Hair follicle dermal papilla cell (primary cell): ENCODE measurements at places on chromosomes 3 and 15. TPM values are rescaled to one million over a fixed set of nuclear protein-coding genes. Genes with fewer than 3 reads are reported as not detected.

Gene ZWILCH
- total RNA-seq = 8.4 and 10.5 TPM in 2 replicates

Gene COPB2
- total RNA-seq = 214 and 222 TPM in 2 replicates

Gene FGD5
- 0.12 and 0.16 TPM in 2 replicates for total RNA-seq

Gene SNRPA1
- total RNA-seq = 9.5 and 12.0 TPM in 2 replicates

Gene LSAMP
- 0.12 and 0.49 TPM in 2 replicates for total RNA-seq

Gene ALPK3
- 0.12 and 0.32 TPM in 2 replicates for total RNA-seq

Gene DYNLT2B
- total RNA-seq = 3.9 and 5.6 TPM in 2 replicates

Gene TRPM1
- total RNA-seq = not detected in 2 replicates

Gene GAP43
- total RNA-seq = 0.12 and 0.16 TPM in 2 replicates

Gene BSN
- total RNA-seq = under 0.01 and 0.16 TPM in 2 replicates

Gene FETUB
- not detected in 2 replicates for total RNA-seq

Gene ILDR1
- total RNA-seq = not detected in 2 replicates

Gene RNU6-1
- total RNA-seq = not detected in 2 replicates

Gene ATP8B4
- total RNA-seq = 16.6 and 25.0 TPM in 2 replicates

Gene XRN1
- total RNA-seq = 41.7 and 50.5 TPM in 2 replicates

Gene LINGO1
- not detected in 2 replicates for total RNA-seq

Gene PLOD2
- total RNA-seq = 169 and 180 TPM in 2 replicates

Gene CPNE9
- total RNA-seq = not detected in 2 replicates

Gene INSYN1
- 3.6 and 6.1 TPM in 2 replicates for total RNA-seq

Gene RBP2
- not detected in 2 replicates for total RNA-seq

Gene BTLA
- under 0.01 TPM in 1 of 2 replicates, not detected in the other for total RNA-seq

Gene EFHB
- total RNA-seq = under 0.01 and 0.97 TPM in 2 replicates

Gene PAQR9
- total RNA-seq = not detected in 2 replicates

Gene FAIM
- 8.0 and 10.1 TPM in 2 replicates for total RNA-seq

Gene DUOXA1
- total RNA-seq = 0.49 and 0.97 TPM in 2 replicates

Gene GNAT1
- total RNA-seq = not detected in 2 replicates

Gene SLC35G2
- total RNA-seq = 9.8 and 14.4 TPM in 2 replicates

Gene IL12A
- 2.4 and 2.8 TPM in 2 replicates for total RNA-seq

Gene CGNL1
- total RNA-seq = 0.49 and 0.65 TPM in 2 replicates

Gene FEZF2
- not detected in 2 replicates for total RNA-seq

Gene FAH
- 19.8 and 27.1 TPM in 2 replicates for total RNA-seq

Gene ZNF662
- 4.3 and 6.7 TPM in 2 replicates for total RNA-seq

Gene EXD1
- total RNA-seq = not detected in 2 replicates

Gene SLC6A20
- not detected in 2 replicates for total RNA-seq

Gene GABRR3
- total RNA-seq = not detected in 2 replicates

Gene FBXO40
- total RNA-seq = not detected in 2 replicates

Gene CRTAP
- 291 and 293 TPM in 2 replicates for total RNA-seq

Gene TTLL13
- 0.16 TPM in 1 of 2 replicates, not detected in the other for total RNA-seq

Gene MYZAP
- total RNA-seq = not detected in 2 replicates

Gene ABHD17C
- total RNA-seq = 8.9 and 14.5 TPM in 2 replicates

Gene OSTN
- total RNA-seq = not detected in 2 replicates

Gene FOXB1
- total RNA-seq = not detected in 2 replicates

Gene PYGO1
- 11.7 and 15.9 TPM in 2 replicates for total RNA-seq

Gene DAPK2
- total RNA-seq = 17.6 and 19.8 TPM in 2 replicates

Gene CCR9
- not detected in 2 replicates for total RNA-seq

Gene PARP15
- 1.1 and 2.3 TPM in 2 replicates for total RNA-seq

Gene RARRES1
- 0.61 and 0.65 TPM in 2 replicates for total RNA-seq

Gene MITF
- 12.5 and 13.8 TPM in 2 replicates for total RNA-seq

Gene GP5
- total RNA-seq = not detected in 2 replicates

Gene ARL14
- not detected in 2 replicates for total RNA-seq

Gene ACP3
- under 0.01 TPM in 2 replicates for total RNA-seq

Gene CCDC9B
- 31.0 and 35.0 TPM in 2 replicates for total RNA-seq

Gene CHRNB4
- not detected in 2 replicates for total RNA-seq

Gene CFAP100
- not detected in 2 replicates for total RNA-seq

Gene EPB42
- total RNA-seq = not detected in 2 replicates

Gene LMOD3
- not detected in 2 replicates for total RNA-seq

Gene FBXL2
- total RNA-seq = 21.3 and 25.3 TPM in 2 replicates

Gene LMAN1L
- total RNA-seq = not detected in 2 replicates
